ENCODE measurements at places on chromosomes 6 and 20.

GRCh38 chr6:45001663-45002062 is 326.5 kb upstream of the RUNX2 start:
- peak; percentile 97 for ATAC-seq

- ATAC-seq = no peak
These were observed 107.4 kb upstream of the ASCC3 start for GRCh38 chr6:100988391-100988984.

DNA sequence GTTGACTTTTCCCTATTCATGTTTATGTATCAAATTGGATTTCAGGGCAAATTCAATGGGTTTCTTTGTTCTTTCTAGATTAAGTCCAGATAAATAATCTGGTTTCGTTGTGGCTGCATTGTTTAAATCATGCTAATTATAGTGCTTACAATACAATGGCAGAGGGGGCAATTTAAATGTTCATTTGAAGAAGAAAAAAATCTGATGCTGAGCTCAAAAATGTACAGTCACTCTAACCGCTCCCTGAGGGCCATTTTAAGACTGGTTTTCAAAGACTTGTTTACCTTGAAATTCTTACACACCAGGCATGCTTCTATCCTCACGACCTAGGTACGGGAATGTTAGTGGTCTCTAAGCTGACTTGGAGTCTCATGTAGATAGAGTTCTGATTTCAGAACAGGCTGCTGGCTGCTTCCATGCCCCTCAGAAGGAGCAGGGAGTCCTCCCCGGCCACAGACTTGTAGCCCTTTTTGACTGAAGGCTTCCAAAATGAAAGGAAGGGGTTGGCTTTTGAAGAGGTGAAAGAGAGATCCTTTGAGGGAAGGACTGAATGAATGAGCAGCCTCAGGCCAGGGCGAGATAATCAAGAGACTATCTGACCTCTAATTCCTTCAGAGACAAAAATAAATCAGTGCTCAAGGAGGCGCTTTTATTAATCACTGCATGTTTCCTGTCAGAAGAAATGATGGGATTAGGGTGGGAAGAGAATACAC is 86.1 kb upstream of the ZNF217 start:
- ATAC-seq = no peak

DNA sequence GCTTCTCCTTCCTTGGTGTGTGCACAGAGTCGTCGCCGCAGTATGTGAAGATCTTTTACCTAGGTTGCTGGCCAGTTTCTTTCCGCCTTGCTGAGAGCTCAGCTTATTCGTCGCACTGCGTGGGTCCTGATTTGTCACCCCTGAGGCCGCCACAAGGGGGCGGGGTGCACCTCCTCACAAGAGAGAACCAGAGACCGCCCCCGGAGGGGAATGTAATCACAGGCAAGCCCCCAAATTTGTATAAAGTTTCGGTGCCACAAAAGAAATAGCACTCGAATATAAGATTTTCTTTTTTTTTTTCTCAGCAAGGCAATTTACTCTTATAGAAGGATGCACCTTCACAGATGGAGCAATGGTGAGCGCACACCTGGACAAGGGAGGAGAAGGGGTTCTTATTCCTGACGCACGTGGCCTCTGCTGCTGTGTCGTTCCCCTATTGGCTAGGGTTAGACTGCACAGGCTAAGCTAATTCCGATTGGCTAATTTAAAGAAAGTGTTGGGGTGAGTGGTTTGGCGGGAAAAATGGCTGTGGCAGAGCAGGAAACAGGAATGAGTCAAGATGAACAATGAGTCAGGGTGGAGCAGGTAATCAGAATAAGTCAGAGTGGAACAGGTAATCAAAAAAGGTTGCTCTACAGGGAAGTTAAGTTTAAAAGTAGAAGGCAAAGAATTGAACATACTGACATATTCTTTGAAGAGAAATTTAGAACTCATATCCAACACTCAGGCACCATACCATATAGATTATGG is 19.5 kb downstream of the NCOA3 start:
- ATAC-seq = peak; percentile 76

GRCh38 chr20:58717278-58718091 is 24.9 kb downstream of the NPEPL1 start:
- ATAC-seq = no peak

GRCh38 chr6:54959820-54960219 is 113.2 kb downstream of the FAM83B start:
- ATAC-seq = no peak

- ATAC-seq = no peak
These were observed 74.6 kb upstream of the FAM83B start for GRCh38 chr6:54771968-54772367.

DNA sequence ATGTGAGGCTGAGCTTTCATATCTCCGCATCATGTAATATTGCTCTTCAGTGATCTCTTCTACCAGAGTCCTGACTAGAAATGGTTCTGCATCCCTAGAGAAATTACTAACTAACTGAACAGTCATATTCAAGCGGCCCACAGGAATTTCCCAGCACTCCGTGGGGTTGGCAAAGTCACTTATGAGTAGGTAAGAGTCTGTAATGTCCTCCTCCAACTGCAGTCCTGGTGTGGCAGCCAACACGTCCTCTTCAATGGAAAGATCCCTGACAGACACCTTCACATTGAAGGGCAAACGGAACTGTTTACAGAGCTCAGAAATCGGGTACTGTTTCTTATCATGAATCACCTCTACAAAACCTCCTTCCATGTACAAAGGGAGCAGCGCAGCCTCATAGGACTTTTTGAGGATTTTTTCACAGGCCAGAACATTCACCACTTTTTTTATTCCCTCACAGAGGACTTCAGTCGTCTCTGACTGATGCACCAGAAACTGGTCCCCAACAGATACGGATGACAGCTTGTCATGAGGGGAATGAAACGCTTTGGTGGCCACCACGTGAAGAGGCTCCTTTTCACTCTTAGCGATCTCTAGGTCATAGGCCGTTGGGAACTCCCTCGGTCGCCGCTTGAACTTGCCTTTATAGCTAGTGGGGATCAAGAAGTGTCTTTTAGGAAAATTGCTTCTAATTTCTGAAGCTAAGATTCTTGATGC is 87.7 kb downstream of the THEMIS start:
- ATAC-seq = peak; percentile 83

- no peak for ATAC-seq
These were observed 727 bp downstream of the ERMARD start for GRCh38 chr6:169752074-169752623.

DNA sequence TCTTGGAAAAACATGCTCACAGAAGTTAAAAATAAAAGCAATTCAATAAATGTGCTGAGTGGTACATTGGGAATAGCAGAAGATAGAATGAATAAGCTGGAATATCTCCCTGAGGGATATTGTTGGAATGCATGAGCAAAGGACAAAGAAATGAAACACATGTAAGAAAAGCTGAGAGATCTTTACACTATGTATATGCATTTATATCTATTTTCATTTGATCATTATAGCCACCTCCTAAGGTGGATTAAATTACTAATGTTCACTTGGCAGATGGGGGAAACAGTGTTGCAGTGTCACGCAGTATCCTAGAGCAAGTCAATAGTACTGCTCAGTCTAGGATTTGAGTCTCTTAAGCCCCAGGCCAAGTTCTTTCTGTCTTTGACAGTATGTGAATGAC is 542.0 kb upstream of the MARCKS start:
- no peak for ATAC-seq

DNA sequence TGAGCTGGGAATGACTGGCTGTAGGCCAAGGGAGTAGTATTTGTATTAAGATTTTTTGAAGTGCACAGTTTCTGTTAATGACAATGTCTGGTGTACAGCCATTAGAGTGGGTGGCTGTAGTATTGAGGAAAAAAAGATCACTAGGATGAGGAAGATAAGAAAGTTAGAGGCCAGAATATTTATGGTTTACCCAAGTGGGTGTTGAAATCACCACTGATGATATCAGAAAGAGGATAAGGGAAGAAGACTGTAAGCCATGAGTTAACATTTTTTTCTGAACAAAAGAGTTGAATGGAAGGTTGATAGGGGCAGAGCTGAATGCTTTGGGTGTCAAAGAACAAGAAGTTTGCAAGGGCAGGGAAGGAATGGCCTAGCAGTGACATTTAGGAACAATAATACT is 104.7 kb downstream of the PRDM13 start:
- ATAC-seq = no peak

- no peak for ATAC-seq
These were observed 62.6 kb downstream of the FAM50B start for GRCh38 chr6:3911614-3912336.

DNA sequence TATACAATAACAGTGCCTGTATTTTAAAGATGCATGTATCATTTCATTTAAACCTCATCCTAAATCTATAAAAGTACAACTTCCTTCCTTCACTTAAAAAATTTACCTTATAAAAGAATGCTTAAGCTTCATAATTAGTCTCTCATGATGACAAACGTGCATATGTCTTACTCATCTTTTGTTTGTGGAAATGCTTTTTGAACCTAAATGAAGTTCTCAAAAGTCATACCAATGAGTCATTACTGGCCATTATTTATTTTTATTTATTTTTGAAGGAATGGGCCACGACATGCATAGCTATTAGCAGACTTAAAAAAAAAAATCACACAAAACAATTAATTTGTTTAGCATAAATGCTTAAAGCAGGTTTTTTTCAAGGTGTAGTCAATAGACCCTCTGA is 3.7 kb downstream of the TFB1M start:
- ATAC-seq = no peak

- ATAC-seq = no peak
These were observed 15.5 kb downstream of the TPD52L1 start for GRCh38 chr6:125169058-125169457.

GRCh38 chr20:11132819-11133415 is 459.1 kb upstream of the JAG1 start:
- ATAC-seq = no peak

- no peak for ATAC-seq
These were observed 82.1 kb downstream of the PLEKHG1 start for GRCh38 chr6:150681578-150682395.

GRCh38 chr6:10478187-10479040 is 42.7 kb upstream of the GCNT2 start:
- ATAC-seq = peak; percentile 9

- no peak for ATAC-seq
These were observed 344.4 kb downstream of the ESR1 start for GRCh38 chr6:152151920-152152319.

GRCh38 chr20:44151621-44152416 is 35.2 kb downstream of the JPH2 start:
- ATAC-seq = no peak
